GM19239 (cell line): ENCODE measurements at places on chromosomes 12 and 14.

GRCh38 chr12:52351196-52352059, 15.9 kb downstream of the KRT85 start:
- DNase-seq: no peak

DNA sequence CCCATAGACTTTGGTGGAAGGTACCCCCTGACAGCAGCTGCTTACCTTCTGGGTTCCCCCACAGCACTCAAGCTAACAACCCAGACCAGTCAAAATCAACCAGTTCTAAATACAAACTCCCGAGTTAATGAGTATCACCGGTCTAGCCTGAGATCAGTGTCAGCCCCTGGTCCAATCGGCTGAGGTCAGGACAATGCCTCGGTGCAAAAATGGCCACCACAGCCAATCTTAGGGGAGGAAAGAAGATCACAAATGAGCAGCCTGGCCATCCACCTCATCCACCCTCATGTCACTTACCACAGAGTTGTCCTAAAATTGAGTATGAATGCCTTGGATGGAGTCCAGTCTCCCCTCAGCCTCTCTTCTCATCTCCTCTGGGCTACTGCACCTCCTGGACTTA, 128.5 kb downstream of the PHETA1 start:
- DNase-seq: no peak

- DNase-seq: no peak
Observed at GRCh38 chr12:48388938-48389337, 38.2 kb upstream of the ZNF641 start.

- DNase-seq: no peak
Observed at GRCh38 chr12:851343-851742, 98.2 kb downstream of the RAD52 start.

GRCh38 chr12:105504286-105504685, 173.8 kb downstream of the C12orf75 start:
- no peak for DNase-seq

- DNase-seq: no peak
Observed at GRCh38 chr12:26791301-26791791, 41.6 kb downstream of the ITPR2 start.

DNA sequence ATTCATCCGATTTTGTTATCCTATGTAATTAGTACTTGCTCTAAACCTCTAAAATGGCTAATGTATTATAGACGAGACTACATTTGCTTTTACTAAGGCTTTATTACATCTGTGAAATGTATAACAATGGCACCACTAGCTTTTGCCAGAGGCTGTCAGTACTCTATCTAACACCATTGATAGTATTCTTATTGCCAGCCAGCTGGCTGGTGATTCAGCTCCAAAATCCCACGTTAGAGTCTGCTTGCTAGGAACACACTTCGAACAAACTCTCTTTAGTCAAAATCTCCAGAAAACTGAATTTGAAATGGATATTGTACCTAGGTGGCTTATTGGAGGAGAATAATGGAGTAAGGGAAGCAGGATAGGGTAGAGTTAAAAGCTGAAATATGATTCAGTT, 839.2 kb downstream of the SLC6A15 start:
- DNase-seq: no peak

GRCh38 chr12:81417056-81417455, 339.2 kb downstream of the ACSS3 start:
- DNase-seq: no peak

DNA sequence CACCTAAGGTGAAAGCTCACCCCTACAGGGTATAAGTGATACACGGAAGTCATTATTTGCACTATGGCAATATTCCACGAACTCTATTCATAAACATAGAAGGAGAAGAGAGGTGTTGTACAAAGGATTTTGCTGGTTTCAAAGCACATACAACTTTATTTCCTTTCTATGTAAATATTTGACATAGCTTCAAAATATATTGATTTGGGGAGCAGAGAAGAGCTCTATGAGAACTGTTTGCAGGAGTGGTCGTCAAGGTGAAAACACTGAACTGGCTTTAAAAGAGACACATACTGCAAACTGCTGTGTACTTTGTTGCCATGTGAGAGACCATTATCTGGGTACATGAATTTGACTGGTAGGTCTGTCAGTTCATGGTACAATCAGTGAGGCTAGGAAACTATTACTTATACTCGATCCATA, 16.7 kb downstream of the CNIH1 start:
- no peak for DNase-seq

GRCh38 chr12:39103552-39104165, 198.3 kb upstream of the CPNE8 start:
- DNase-seq: peak; percentile 36

- no peak for DNase-seq
Observed at GRCh38 chr12:52442600-52443061, 8.5 kb upstream of the KRT75 start.

DNA sequence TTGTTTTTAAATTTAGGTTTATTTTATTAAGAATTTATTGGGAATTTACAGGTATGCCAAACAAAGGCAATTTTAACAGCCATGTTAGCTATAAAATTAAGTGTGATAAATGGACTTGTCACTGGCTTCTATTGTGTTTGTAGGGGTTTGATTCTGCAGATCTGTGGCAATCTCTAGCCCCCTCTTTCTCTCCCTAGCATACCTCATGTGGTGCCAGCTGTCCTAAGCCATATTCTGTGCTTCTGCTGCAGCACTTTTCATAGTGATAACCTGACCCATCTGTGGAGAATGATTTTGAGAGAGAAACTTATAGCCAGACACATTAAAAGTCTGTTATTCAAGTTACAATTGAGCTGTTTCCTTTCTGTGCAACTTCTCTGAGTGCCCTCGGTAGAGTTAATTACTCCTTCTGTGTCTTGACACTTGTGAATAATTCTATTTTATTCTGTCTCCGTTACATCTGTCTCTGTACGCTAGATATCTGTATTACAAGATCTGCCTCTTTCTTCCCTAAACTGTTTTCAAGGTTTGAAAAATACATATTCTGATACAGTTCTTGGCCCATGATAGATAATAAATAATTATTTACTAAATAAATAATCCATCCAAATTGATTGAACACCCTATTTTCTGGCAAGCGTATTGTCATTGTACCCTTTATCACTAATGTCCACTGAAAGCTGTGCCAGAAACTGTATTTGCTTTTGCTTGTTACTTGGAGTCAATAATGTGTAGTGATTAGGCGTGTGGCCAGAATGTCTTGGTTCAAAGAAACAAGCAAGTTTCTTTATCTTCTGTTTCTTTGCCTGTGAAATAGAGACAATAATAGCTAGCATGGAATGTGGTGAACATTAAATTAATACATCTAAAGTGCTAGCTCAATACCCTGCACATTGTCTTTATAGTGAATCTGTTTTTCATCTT, 40.0 kb downstream of the FRS2 start:
- no peak for DNase-seq

- no peak for DNase-seq
Observed at GRCh38 chr12:68559246-68559645, 51.5 kb upstream of the RAP1B start.

DNA sequence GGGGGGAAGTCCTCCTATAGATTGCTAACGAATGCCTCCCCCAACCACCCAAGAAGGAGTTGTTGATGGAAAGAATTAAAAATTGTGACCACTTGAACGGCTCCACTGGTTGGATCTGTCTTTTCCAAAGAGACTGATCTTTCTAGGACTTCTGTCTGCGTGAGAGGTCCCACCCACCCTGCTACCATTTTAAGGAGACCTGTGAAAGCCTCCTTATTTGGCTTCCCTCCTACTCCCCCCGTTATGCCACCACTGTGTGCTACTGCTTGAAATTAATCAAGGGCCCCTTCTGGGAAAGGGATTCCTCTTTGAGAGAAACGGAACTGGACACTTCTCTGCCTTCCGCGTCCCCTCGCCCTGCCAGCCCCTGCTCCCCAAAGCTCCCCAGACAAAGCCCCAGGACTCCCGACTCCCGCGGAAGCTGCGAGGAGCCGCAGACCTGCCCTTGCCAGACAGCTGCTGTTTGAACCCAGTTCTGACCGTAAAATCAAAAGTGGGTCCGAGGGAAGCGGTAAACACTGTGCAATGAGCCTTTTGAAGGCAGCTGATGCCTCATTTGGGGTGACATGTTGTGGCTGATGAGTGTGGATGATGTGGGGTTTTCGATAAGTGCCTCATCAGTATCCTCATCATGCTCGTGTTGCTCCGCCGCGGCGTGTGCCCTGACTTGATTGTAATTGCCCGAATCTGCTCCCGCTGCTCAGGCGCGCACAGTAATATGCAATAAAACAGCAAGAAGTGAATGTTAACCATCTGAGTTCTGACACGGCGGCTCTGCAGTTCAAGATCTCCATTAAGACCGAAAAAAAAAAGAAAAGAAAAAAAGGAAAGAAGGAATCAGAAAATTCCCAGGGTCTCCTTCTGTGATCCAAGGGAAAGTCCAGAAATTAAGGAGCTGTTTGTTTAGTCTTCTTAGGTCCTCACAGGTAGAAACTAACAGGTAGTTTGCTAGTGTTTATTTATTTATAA, 48.2 kb downstream of the MBIP start:
- DNase-seq: no peak

- DNase-seq: no peak
Observed at GRCh38 chr14:49769171-49769570, 1.2 kb downstream of the KLHDC2 start.

GRCh38 chr14:99737451-99737951, 53.4 kb downstream of the CYP46A1 start:
- DNase-seq: no peak

DNA sequence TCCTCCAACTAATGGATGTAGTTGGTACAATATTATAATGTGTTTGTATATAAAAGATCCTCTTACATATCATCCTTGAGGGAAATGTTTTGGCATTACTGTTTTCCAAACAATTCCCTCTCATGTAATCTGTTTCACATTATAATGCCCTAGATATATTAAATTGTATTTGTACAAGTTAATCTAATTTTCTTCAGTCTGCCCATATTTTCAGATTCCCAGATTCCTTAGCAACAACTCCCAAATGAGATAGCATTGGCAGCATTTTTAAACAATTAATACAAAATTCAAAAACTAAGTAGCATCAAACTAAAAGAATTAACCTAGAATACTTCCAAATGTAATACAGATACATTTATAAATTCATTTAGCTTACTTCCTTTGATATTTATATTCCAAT, 860.2 kb downstream of the C12orf50 start:
- no peak for DNase-seq

DNA sequence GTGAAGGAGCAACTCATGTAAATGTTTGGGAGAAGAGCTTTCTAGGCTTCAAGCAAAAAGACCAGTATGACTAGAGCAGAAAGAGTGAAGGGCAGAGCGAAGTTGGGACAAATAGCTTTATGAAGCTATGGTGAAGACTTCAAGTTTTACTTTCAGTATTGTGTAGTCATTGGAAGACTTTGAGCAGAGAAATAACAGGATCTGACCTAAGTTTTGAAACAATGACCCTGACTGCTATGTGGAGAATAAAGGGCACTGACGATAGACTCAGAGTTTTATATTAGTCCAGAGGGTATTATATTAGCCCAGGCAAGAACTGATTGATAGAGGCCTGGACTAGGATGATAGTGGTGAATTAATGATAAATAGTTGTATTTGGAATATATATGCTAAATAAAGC, 187.3 kb downstream of the KTN1 start:
- no peak for DNase-seq

GRCh38 chr12:92561543-92561899, 141.3 kb upstream of the PLEKHG7 start:
- no peak for DNase-seq

GRCh38 chr12:32754111-32754510, 1.6 kb downstream of the YARS2 start:
- DNase-seq: no peak

- peak; percentile 39 for DNase-seq
Observed at GRCh38 chr14:96038920-96039632, at the start of gene C14orf132. Gene C14orf132 (plus strand): TSS chr14:96039362. CDS start chr14:96039501, 139 bp downstream.

- DNase-seq: no peak
Observed at GRCh38 chr14:36935976-36936678, 236.3 kb downstream of the SLC25A21 start.

- DNase-seq: no peak
Observed at GRCh38 chr12:3371018-3371417, 120.0 kb upstream of the PRMT8 start.

- DNase-seq: no peak
Observed at GRCh38 chr12:69984241-69984640, 159.2 kb downstream of the MYRFL start.

DNA sequence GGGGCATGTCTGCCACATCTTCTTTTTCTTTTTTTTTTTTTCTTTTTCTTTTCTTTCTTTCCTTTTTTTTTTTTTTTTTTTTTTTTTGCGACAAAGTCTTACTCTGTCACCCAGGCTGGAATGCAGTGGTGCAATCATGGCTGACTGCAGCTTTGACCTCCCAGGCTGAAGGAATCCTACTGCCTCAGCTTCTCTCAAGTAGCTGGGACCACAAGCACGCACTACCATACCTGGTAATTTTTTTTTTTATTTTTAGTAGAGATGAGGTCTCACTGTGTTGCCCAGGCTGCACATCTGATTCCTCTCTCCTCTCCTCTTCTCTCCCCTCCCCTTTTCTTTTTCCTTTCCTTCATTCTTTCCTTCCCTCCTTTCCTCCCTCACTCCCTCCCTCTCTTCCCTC, 18.5 kb downstream of the SLC15A5 start:
- no peak for DNase-seq

- DNase-seq: no peak
Observed at GRCh38 chr12:132491138-132491663, 1.2 kb downstream of the FBRSL1 start.

- no peak for DNase-seq
Observed at GRCh38 chr14:70779667-70780066, 29.6 kb downstream of the MAP3K9 start.

DNA sequence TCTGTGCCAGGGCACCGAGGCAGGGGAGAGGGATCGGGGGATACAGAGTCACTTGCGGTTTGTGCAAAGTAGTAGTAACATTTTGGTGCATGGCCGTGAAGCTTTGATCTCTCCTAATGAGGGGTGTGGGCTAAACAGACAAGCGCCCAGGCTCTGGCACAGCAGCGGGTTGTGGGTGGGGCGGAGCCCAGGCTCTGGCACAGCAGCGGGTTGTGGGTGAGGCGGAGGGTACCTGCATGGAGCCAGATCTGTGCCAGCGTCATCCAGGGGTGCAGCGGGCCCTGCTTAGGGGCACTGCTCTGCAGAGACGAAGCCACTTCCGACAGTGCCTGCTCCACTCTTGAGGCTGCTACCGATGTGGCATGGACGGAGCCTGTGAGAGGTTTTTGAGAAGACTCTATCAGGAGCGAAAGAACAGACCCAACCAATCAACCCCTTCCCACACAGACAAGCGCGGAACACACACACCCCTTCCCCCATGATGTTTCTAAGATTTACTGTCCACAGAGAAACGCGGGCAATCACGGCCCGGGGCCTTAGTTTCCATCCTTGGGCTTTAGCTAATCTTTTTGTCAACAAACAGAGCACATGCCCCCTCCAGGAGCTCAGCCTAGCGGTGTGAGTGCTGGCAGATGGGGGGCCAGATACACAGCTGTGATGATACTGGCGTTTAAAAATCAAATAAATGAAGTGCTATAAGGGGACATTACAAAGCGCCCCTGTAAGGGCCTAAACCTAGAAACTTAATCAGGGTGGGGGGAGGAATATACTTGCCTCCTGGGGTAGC, 196.6 kb downstream of the CALM1 start:
- DNase-seq: no peak

GRCh38 chr12:92341065-92341668, 195.5 kb upstream of the BTG1 start:
- no peak for DNase-seq
